ENCODE measurements at places on chromosomes 6 and 20.
A peak's percentile ranks its signal among the peaks of the same experiment; 100 is the strongest.

- no peak for DNase-seq
These were observed 131.1 kb upstream of the HSF2 start for GRCh38 chr6:122268394-122268793.

GRCh38 chr6:4491501-4492260 lies 284.5 kb upstream of the CDYL start:
- DNase-seq = no peak

GRCh38 chr6:42156638-42157037 lies 14.2 kb upstream of the C6orf132 start:
- no peak for DNase-seq

GRCh38 chr6:11752360-11752759 lies 26.2 kb downstream of the ADTRP start:
- no peak for DNase-seq

DNA sequence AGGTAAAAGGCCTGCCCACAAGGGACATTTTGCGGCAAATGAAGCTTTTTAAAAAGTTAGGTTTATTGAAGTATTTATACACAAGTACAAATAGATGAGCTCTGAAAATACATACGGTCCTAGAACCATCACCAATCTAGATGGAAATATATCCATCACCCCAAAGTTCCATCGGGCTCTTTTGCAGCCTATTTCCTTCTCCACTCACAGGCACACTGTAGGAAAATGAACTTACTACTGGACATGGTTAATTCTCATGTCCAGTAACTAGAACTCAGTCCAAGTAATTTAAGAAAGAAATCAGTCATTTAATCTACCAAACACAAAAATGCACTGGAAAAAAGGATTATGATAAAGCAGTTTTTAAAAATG lies 6.2 kb downstream of the PCNA start:
- no peak for DNase-seq

GRCh38 chr6:113464960-113465359 lies 392.2 kb upstream of the MARCKS start:
- DNase-seq = no peak

GRCh38 chr20:1918491-1919165 lies 23.4 kb downstream of the SIRPA start:
- no peak for DNase-seq

DNA sequence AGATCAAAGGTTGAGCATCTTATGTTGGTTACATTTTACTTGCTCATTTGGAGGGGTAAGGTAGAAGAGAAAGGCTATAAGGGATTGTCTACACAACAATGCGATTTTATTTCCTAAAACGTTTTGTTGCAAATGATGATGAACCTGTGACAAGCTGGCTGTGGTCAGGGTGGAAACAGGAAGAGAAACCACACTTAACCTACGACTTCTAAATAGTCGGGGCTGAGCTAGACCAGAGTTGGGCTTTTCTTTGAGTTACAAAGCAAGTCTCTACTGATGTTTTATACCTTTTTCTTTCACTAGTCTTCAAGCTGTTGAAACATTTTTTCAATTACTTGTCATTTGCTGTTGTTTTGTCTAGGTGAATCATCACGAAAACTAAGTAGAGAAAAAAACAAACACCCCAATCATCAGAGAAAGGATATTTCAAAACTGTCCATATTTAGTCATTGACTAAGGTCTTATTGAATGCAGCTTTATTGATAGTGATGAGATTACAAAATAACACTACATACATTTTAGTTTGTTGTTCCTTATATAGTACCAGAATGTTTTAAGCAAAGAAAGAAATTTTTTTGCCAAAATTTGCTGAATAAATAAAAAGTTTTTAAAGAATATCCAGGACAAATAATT lies 18.0 kb downstream of the KLHL31 start:
- peak; percentile 30 for DNase-seq

GRCh38 chr6:22142856-22143255 lies 154.0 kb downstream of the PRL start:
- no peak for DNase-seq

DNA sequence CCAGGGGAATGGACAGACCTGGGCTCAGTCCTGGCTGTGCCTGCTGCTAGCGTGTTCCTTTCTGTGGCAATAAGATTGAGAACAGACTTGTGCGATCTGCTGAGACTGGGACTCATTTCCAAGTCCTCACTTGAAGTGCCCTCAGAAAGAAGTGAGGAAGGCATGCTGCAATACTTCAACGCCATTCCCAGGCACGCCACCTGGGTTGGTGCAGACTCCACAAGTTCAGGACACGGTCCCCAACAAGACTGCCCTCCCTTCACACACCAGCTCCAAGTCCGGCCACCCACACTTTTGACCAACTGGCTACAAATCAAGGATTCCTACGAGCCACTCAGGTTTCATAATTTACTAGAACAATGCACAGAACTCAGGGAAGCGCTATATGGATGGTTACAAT lies 391.8 kb upstream of the SULF2 start:
- DNase-seq = no peak

DNA sequence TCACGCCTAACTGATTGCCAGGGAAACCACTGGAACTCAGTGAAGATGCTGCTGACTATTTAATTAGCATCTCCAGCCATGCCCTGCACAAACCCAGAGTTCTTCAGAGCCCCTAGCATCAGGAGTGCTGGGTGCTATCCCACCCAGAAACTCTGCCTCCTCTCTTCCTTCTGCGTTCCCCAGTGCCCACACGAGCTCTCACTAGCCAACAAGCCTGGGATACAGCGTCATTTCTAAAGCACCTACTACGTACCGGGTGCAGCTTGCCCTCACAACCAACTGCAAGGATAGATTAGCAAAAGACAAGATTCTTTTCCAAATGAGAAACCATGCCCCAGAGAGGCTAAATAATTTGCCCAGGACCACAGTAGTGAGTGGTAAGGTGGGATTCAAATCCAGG lies 105.2 kb upstream of the FOXP4 start:
- no peak for DNase-seq
